ENCODE measurements at places on chromosomes 7 and 10.

GRCh38 chr10:126839094-126839761 is 66.0 kb upstream of the DOCK1 start:
- DNase-seq: no peak

DNA sequence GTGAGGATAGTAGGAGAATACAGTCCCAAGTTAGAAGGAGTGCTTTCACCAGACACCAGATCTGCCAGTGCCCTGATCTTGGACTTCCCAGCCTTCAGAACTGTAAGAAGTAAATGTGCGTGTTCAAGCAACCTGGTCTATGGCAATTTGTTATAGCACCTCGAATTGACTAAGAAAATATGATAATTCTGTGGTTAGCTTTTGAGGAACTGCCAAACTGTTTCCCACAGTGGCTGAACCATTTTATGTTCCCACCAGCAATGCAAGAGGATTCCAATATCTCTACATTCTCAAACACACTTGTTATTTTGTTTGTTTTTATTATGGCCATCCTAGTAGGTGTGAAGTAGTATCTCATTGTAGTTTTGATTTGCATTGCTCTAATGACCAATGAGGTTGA is 47.0 kb downstream of the RBM20 start:
- no peak for DNase-seq

DNA sequence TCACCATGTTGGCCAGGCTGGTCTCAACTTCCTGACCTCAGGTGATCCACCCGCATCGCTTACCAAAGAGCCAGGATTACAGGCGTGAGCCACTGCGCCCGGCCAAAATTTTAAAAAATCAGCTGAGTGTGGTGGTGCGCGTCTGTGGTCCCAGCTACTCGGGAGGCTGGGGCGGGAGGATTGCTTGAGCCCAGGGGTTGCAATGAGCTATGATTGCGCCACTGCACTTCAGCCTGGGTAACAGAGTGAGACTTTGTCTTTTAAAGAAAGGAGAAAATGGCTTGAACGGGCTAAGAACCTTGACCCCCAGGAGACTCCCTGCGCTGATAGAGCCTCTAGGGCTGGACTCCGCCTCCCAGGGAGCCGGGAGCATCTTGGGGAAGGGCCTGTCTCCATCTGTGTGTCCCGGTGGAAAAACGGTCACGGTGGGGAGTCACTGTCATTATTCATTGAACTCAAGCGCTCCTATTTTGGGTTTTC is 760 bp upstream of the KCTD7 start:
- no peak for DNase-seq

DNA sequence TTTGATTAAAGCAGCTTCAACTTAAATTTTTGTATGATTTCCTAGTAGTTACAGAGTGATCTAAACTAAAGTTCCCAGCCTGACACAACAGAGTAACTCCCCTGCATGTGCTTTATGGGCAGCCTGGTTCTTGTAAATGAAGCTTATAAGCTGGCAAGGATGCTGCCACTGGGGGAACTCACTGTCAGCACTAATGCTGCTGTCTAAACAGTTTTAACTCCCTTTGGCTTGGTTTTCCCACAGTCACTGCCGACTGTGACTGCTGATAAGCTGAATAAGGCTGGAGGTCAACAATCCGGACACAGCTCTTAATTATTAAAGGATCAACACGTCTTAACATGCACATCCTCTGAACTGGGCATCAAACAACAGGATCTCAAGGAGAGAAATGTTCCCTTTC is 130.1 kb downstream of the OTUD1 start:
- no peak for DNase-seq

- no peak for DNase-seq
Observed at GRCh38 chr7:22611758-22612079, 111.7 kb upstream of the STEAP1B start.

- peak; percentile 92 for DNase-seq
Observed at GRCh38 chr10:77944519-77944918, 18.0 kb upstream of the DLG5 start.

- no peak for DNase-seq
Observed at GRCh38 chr7:141464551-141464950, 86.7 kb upstream of the AGK start.

- DNase-seq: no peak
Observed at GRCh38 chr10:23051855-23052331, 43.5 kb upstream of the MSRB2 start.

GRCh38 chr10:59090817-59091622 is 85.4 kb upstream of the PHYHIPL start:
- DNase-seq: no peak

DNA sequence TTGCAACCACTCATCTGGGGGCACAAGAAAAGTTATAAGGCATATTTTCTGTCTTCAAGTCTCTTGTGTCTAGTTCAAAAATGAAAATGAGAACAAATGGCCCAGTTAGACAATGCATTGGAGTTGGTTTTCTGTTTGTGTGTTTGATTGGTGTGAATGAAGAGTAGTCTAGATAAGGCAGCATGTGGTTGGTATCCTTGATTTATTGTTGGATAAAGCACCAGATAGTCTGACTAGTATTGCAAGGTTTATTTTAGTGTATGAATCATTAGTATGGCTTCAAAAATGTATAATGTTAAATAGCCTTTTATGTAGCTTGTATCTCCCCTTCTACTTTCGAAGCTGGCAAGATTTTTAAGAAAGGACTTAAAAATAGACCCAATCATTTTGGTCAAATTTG is 237.3 kb downstream of the CDK14 start:
- DNase-seq: peak; percentile 34

DNA sequence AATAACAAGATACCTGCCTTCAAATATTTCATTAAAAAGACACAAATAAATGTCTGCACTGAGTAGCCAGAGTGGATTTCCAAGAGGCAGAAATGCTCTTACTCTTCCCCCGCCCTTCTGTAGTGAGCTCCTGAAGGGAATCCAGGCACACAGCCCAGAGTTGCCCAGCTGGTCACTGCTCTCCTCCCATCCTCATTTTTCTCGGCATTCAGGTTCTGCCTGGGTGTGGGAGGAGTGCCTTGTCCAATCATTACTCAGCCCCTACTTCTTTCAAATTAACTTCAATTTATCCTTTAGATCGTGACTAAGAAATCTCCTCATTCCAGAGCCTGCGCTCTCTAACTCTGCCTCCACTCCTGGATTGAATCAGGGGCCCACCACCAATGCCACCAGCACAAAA is 12.2 kb downstream of the CCDC6 start:
- peak; percentile 50 for DNase-seq
